ENCODE measurements at places on chromosomes 4 and X. TPM values are rescaled to one million over a fixed set of nuclear protein-coding genes. Genes with fewer than 3 reads are reported as not detected.

- H3K27me3 ChIP-seq = no peaks in the 10 kb centered on the region
- no peaks in the 10 kb centered on the region for H3K36me3 ChIP-seq
- no peak overlapping the region for H3K27ac ChIP-seq
- H3K4me3 ChIP-seq = no peak overlapping the region
- DNase-seq = no peak
Observed at GRCh38 chr4:27267339-27267969, 406.8 kb downstream of the STIM2 start.

- H3K4me1 ChIP-seq = peaks cover 10% of the 10 kb centered on the region
- no peak overlapping the region for H3K4me3 ChIP-seq
- peaks cover 2% of the 10 kb centered on the region for H3K36me3 ChIP-seq
- DNase-seq = no peak
Observed at GRCh38 chrX:20529301-20529700, 262.6 kb upstream of the RPS6KA3 start.

- H3K4me1 ChIP-seq = no peaks in the 10 kb centered on the region
- H3K4me3 ChIP-seq = no peak overlapping the region
- no peak overlapping the region for H3K27ac ChIP-seq
- DNase-seq = no peak
- no peaks in the 10 kb centered on the region for H3K36me3 ChIP-seq
Observed at GRCh38 chr4:47203593-47203992, 172.2 kb downstream of the GABRB1 start.

The DAPP1 gene
- 21.4 TPM for total RNA-seq

DNA sequence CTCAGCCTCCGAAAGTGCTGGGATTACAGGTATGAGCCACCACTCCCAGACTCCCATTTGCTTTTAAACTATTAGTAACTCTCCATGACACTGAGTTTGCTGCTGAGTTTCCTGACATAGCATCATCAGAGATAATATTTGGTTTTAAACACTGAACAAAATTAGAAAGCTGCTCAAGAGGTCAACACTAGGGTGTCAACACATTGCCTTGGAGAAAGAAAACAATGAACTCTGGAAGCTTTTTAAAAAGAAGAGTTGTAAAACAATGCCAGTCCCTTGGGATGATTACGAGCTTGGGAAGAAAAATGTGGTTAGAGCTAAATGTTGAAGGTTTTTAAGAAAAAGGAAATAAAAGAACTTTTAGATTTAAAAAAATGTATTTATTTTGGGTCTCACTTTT, 264.8 kb downstream of the CAMK2D start:
- H3K27me3 ChIP-seq = no peaks in the 10 kb centered on the region
- no peak overlapping the region for H3K27ac ChIP-seq
- peaks cover 62% of the 10 kb centered on the region for H3K36me3 ChIP-seq
- H3K4me1 ChIP-seq = no peaks in the 10 kb centered on the region
- no peak overlapping the region for H3K4me3 ChIP-seq

- H3K27ac ChIP-seq = no peak overlapping the region
- no peaks in the 10 kb centered on the region for H3K27me3 ChIP-seq
- H3K4me1 ChIP-seq = no peaks in the 10 kb centered on the region
- DNase-seq = no peak
Observed at GRCh38 chr4:5472160-5472591, 236.2 kb downstream of the EVC2 start.

DNA sequence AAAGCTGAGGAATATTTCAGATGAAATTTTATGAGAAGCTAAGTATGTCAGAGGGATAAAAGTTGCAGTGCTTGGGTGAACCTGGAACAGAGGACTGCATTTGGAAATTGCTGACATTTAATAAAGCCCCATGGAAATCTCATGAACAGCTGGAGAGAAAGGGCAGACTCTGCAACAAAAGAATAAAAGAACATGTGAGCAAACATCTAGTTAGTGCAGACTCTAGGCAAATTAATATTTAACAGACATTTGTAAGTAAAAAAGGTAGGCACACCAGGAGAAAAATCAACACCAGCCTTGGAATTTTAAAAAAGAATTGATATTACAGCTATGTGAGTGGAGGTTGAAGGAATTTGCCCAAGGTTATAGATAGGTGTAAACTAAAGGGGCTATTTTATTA, 114.6 kb upstream of the PUDP start:
- no peaks in the 10 kb centered on the region for H3K36me3 ChIP-seq
- no peak overlapping the region for H3K27ac ChIP-seq
- no peak overlapping the region for H3K4me3 ChIP-seq
- no peak for DNase-seq
- no peaks in the 10 kb centered on the region for H3K4me1 ChIP-seq
- H3K27me3 ChIP-seq = no peaks in the 10 kb centered on the region

DNA sequence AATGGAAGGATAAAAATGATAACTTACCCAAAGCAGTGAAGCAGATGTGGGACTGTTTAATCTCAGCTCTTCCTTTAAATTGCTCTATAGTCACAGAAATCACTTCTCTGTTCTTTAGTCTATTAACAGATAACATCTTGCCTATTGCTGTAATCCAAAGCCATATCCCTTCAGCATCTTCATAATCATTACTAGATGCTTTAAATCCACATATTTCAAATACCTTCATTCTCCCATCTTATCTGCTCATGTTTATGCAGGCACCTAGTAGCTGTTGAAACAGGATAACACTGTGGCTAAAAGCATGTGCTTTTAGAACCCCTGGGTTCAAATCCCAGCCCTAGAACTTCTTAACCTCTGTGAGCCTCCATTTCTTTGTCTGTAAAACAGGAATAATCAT, 209.9 kb downstream of the RELL1 start:
- H3K27ac ChIP-seq = no peak overlapping the region
- H3K4me1 ChIP-seq = no peaks in the 10 kb centered on the region
- no peak for DNase-seq
- no peak overlapping the region for H3K4me3 ChIP-seq
- H3K36me3 ChIP-seq = no peaks in the 10 kb centered on the region

- H3K36me3 ChIP-seq = peaks cover 33% of the 10 kb centered on the region
- no peak overlapping the region for H3K4me3 ChIP-seq
- H3K27me3 ChIP-seq = no peaks in the 10 kb centered on the region
- peaks cover 10% of the 10 kb centered on the region for H3K4me1 ChIP-seq
- H3K27ac ChIP-seq = no peak overlapping the region
Observed at GRCh38 chrX:118545510-118545909, 49.9 kb downstream of the DOCK11 start.
